ENCODE measurements at places on chromosomes 6 and 20. TPM values are rescaled to one million over a fixed set of nuclear protein-coding genes. Genes with fewer than 3 reads are reported as not detected.
A peak's percentile ranks its signal among the peaks of the same experiment; 100 is the strongest.

TNXB gene
- 63.9 TPM for total RNA-seq

DDO gene
- 8.7 TPM for total RNA-seq

MUC22 gene
- total RNA-seq: not detected

PTGIS gene
- total RNA-seq: 79.1 TPM

HRH3 gene
- not detected for total RNA-seq

TDRD6 gene
- total RNA-seq: 0.33 TPM

GPR6 gene
- not detected for total RNA-seq

DNA sequence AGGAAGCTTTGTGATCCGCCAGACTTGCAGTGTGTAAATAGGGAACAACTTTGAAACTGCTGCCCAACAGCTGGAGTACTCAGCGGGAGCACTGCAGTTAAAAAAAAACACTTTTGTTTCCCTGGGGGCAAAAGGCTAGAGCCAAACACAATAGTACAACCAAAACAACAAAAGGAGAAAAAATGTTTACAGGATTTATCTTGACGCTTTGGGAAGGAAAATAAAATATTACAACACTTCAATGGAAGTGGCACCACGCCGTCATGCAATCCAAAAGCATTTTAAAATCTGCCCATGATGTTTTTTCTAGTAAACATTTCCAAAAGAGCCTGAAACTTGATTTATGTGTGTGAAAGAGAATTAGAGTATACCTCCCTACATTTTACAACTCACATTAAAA lies 26.0 kb downstream of the PTPRK start:
- no peak for DNase-seq

GRCh38 chr20:62448038-62448437 lies 20.7 kb upstream of the RBBP8NL start:
- no peak for DNase-seq

DNA sequence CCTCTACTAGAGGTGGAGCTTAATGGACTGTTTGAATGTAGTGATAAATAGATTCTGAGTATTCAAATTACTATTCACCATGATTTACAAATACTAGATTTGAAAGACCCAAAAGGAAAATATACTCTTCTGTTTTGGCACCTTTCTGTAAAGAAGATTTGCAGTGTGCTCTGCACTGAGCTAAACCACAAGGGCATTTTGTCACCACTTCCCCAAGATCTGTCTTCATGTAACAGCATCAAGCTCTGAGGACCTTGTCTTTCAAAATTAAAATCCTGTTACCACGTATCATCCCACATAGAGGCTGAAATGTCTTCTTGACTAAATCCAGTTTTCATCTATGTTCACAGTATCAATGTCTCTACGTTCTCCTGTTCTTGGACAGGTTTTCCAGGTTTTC lies 3.3 kb upstream of the PGK2 start:
- no peak for DNase-seq

DNA sequence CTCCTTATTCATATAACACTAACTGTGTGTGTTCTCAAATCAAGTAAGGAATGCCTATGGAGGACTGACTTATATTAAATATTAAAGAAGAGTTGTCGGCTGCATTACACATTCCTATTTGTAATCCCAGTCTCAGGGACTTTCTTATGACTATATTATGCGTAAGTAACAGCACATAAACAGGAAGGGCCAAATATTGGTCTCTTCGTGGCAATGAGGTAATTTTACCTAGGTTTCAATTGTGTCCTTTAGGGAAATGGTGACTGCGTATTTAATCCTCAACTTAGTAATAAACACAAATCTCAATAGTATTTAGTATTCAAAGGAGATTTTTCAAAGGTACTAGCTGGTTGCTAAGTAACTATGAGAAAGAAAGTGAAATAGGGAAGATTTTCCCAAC lies 22.8 kb upstream of the EPM2A start:
- no peak for DNase-seq

DNA sequence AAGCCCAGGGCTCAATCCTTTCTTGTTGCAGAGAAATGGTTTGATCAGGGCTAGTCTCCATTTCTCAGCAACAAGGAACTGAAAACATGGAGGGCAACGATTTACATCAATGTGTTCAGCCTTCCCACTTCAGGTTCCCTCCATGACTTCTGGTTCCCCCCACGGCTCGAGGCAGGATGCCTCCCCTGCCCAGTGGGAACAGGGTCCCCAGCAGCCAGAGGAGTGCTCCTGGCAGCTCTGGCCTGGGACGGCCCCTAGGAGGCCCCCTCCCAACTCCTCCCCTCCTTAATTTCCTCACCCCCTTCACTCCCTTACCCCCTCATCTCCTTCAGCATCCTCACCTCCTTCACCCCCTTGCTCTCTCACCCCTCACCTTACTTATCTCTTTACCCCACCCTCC lies 283.8 kb downstream of the CDC5L start:
- DNase-seq: no peak

GRCh38 chr6:168288781-168289570 lies 30.6 kb downstream of the DACT2 start:
- no peak for DNase-seq

DNA sequence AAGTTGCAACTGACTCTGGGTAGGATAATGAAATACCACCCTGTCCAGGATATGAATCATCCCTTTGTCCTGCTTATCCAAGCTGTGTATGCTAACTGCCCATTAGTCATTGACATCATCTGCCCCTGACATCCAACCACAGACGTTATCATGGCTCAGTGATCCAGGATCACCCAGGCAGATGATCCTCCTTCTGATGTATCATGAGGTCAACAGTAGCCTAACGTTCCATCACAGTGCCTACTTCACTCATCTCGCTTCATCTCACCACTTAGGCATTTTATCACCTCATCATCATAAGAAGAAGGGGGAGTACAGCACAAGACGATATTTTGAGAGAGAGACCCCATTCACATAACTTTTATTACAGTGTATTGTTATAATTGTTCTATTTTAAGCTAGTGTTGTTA lies 13.4 kb upstream of the BTN3A2 start:
- peak; percentile 78 for DNase-seq

DNA sequence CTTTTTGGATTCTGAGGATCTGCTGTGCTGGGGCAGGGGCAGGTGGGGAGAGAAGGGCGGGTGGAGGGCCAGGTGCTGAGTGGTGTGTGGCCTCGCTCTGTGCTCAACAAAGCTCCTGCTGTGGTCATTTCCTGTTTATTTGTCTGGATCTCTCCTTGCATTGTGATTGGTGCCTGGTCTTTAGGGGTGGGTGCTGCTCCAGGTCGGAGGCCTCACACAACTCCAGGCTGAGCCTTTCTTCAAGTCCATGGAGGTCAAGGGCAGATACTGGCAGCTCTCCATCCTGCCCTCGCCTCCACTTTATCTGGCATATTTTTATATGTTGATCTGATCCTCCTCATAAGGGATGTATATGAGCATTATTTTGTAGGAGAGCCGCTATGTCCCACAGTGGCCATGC lies 36.2 kb downstream of the HLA-F start:
- no peak for DNase-seq

DNA sequence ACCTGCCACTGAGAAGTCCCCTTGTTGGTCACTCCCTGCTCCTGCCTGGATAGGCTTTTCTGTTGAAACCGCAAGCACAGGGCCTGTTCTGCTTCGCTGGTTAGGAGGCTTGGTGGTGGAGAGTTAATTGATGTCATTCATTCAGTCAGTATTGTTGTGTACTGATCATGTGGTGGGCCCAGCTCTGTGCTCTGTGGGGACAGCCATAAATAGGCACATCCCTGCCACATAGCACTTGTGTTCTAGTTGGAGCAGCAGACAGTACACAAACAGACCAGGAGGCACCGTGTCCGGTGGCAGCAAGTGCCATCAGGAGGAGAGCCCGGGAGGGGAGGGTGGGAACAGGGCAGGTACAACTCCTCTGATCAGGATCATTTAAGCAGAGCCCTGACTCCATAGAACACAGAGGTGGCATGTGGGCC lies 155.2 kb upstream of the INSM1 start:
- DNase-seq: no peak

DNA sequence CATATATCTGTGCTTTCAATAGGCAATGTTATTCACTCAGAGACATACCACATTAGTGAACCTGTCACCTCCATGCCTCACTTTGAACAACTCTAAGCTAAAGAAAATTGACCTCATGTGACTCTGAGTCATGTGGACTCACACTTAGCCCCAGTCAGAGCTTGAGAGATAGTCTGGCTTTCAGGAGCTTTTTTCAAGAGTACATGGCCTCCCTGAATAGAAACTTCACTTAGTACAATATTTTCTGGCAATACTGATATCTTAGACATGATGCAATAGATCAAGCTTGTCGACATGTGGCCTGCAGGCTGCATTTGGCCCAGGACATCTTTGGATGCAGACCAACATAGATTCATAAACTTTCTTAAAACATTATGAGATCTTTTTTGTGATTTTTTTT lies 8.5 kb downstream of the SPTLC3 start:
- peak; percentile 49 for DNase-seq

GRCh38 chr6:16533721-16534136 lies 227.5 kb downstream of the ATXN1 start:
- no peak for DNase-seq
